ENCODE measurements at places on chromosomes 6 and 20. TPM values are rescaled to one million over a fixed set of nuclear protein-coding genes. Genes with fewer than 3 reads are reported as not detected.

Gene TMC2
- not detected for total RNA-seq

Gene CST2
- total RNA-seq, result not detected

- H3K4me3 ChIP-seq, result no peak overlapping the region
- H3K4me1 ChIP-seq, result peaks cover 30% of the 10 kb centered on the region
- peaks cover 59% of the 10 kb centered on the region for H3K36me3 ChIP-seq
- DNase-seq, result no peak
- no peak overlapping the region for H3K27ac ChIP-seq
- H3K27me3 ChIP-seq, result no peaks in the 10 kb centered on the region
These were observed 12.8 kb downstream of the STK4 start for GRCh38 chr20:44979090-44979621.

DNA sequence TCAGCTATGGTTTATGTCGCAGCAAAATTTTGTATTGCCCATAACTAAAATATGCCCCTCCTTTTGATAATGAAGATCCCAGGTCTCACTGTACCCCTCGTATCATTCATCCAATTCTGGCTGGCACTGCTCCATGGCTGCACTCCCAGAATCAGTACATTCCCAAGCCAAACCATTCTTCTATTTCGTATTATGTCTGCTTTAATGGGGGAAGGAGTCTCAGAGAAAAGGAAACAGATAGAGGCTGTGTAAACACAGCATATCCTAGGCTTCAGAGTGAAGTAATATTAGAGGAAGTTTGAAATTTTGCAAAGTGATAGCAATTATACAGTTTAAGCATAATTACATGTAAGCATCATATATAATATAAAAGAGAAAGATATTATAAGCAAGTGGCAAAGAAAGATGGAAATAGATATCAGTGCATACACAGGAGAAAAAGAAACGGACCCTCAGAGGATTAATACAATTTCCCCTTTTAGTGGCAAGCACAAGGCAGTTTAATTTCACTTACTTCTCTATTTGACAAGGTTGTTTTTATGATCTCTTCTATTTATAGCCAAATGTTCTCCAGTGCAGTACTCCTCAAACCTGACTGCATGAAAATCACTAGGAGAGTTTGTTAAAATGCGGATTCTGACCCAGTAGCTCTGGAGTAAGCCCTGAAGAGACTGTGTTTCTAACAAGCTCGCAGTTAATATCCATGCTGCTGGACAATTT is 56.5 kb upstream of the TENT5A start:
- peaks cover 15% of the 10 kb centered on the region for H3K4me1 ChIP-seq
- no peak overlapping the region for H3K27ac ChIP-seq
- H3K27me3 ChIP-seq, result no peaks in the 10 kb centered on the region
- no peaks in the 10 kb centered on the region for H3K36me3 ChIP-seq

DNA sequence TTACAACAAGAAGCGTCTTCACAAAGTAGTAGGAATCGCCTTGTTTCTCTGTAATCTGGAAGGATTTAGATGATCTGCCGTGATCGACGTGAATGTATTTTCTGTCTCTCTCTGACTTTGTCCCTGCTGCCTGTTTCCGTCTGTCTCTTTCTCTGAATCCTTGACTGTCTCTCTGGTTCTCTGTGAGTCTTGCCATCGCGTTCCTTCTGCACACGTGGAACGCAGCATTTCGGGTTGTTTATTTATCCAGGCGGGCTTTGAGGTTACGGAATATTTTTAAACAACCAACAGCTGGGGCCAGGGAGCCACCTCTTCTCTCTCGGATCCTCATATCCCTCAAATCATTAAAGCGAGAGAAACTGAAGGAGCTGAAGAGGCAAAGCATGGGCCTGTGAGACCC is 215.9 kb downstream of the ZDHHC14 start:
- DNase-seq, result no peak
- H3K4me3 ChIP-seq, result no peak overlapping the region
- no peaks in the 10 kb centered on the region for H3K27me3 ChIP-seq
- no peaks in the 10 kb centered on the region for H3K36me3 ChIP-seq

Gene SLC26A8
- not detected for total RNA-seq

DNA sequence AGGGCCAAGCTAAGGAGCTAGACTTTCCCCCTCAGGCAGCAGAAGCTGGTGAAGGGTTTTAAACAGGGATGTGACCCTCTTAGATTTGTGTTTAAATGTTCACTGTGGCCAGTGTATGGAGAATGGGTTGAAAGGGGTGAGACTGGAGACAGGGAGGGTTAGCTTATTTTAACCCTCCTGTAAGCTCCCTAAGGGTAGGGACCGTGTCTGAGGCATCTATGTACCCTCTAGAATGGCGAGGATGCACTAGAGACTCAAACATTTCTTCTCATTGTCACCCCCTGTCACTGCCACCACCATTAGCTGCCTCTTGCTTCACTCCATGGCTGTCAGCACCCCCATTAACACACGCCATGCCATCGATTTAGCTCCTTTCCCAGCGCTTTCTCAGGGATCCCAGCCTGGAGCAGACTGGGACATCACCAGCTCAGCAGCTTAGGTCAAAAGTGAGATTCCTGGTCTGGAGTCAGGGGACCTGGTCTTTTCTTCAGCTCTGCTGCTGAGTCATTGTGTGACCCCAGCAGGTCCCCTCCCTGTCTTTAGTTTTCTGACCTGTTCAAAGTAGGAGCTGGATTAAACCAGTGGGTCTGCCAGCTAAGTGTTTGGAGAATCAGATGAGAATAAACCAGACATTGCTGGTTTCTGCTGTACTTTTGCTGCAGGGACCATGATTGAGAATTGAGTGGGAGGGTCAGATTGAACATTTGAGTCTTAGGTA is 1.1 kb upstream of the SLC22A7 start:
- no peak for DNase-seq
- no peak overlapping the region for H3K27ac ChIP-seq
- H3K4me1 ChIP-seq, result peaks cover 6% of the 10 kb centered on the region
- no peak overlapping the region for H3K4me3 ChIP-seq

Gene HDGFL1
- total RNA-seq, result not detected

- no peak for DNase-seq
- no peaks in the 10 kb centered on the region for H3K27me3 ChIP-seq
- 0 out of 2 replicates have a peak, but pooled peaks cover 6% of the 10 kb centered on the region for H3K4me1 ChIP-seq
- H3K27ac ChIP-seq, result no peak overlapping the region
- no peak overlapping the region for H3K4me3 ChIP-seq
These were observed 4.7 kb upstream of the ECHDC1 start for GRCh38 chr6:127348028-127348661.

GRCh38 chr6:26045065-26045927 is 41.9 kb upstream of the HFE start:
- H3K4me3 ChIP-seq, result peak overlapping the region; percentile 88
- DNase-seq, result peak; percentile 98
- peak overlapping the region; percentile 97 for H3K27ac ChIP-seq
- H3K4me1 ChIP-seq, result peaks cover 48% of the 10 kb centered on the region

DNA sequence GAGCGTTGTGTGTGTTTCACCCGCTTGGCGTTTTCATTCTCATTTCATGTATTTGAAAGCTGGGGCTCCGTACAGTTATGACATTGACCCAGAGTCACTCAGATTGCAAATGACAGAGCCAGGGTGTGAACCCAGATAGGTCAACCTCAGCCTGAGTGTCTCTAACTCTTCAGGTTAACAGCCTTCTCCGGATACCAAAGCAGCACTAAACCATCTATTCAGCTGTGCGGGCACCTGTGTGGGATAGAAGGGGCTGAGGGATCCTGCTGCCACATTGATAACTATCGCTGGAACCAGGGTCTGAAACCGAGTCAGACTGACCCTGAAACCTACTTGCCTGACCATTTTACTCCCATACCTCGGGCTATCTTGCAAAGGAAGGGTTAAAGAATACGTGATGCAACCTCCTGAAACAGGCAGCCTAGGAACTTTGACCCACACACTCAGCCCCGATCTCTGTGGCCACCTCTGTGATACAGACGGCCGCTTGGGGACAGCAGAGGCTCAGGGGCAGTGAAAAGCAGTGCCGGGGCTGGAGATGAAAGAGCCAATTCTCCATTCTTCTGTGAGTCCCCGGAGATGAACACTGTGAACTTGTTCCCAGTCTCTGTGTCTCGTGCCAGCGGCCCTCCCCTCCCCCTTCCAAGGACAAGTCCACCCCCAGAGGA is 233.5 kb upstream of the QKI start:
- peaks cover 3% of the 10 kb centered on the region for H3K27me3 ChIP-seq
- no peak for DNase-seq
- H3K4me1 ChIP-seq, result peaks cover 13% of the 10 kb centered on the region
- H3K27ac ChIP-seq, result no peak overlapping the region

DNA sequence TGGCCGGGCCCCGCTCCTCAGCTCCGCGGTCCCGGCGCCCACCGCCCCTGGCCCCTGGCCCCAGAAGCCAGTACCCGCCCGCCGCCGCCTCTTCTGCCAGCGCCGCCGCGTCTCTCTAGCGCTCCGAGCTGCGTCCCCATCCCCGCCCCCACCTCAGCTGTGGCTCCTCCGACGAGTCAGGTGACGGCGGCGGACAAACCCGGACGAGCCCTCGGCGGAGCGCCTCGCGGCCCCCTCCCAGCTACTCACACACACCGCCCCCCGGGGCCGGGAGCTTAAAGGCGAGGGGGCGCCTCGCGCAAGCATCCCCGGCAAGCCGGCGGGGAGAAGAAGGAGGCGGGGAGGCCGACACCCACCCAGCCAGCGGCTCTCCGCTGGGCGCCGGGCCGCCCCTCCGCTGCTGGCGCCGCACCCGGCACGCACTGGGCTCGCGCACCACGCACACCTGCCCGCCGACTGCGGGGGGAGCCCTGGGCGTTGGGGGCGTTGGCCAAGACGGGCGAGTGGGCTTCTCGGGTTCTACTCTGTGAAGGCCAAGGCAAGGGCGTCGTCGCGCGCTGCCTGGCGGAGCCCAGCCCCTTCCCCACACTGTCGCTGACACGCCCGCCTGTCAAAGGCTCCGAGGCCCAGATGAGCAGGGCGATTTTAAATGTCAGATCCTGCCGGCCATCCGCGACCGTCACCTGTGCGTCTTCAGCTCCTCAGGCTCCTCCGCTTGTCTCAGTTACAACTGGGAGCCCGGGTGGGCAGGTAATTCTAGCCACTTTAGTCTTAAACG is at the start of gene SNAP91:
Gene SNAP91, minus strand, starts transcription at position 132 of the 778 bp plus-strand sequence. CDS start 1,174 bp downstream, outside the sequence.
- no peaks in the 10 kb centered on the region for H3K4me1 ChIP-seq
- H3K36me3 ChIP-seq, result peaks cover 13% of the 10 kb centered on the region
- DNase-seq, result no peak
- H3K4me3 ChIP-seq, result no peak within 1 kb of the TSS
- H3K27ac ChIP-seq, result no peak within 1 kb of the TSS

Gene HLA-E
- 122 TPM for total RNA-seq

- H3K27me3 ChIP-seq, result no peaks in the 10 kb centered on the region
- H3K36me3 ChIP-seq, result peaks cover 3% of the 10 kb centered on the region
- DNase-seq, result no peak
- peaks cover 5% of the 10 kb centered on the region for H3K4me1 ChIP-seq
These were observed 406.4 kb upstream of the PLCB4 start for GRCh38 chr20:8662433-8662954.

DNA sequence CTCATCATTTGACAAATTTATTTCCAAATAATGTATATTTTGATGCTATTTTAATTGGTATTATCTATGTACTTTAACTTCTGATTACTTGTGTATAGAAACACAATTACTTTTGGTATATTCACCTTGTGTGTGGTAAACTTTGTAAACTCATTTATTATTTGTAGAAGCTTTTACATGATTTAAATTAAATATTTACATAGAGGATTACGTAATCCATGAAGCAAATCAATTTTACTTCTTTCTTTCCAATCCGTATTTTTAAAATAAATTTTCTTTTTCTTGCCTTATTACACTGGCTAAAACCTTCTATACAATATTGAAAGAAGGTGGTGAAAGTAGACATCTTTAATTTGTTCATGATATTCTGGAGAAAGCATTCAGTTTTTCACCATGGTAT is 540.2 kb downstream of the MMUT start:
- no peak overlapping the region for H3K27ac ChIP-seq
- H3K4me3 ChIP-seq, result no peak overlapping the region
- H3K36me3 ChIP-seq, result no peaks in the 10 kb centered on the region
- no peaks in the 10 kb centered on the region for H3K27me3 ChIP-seq
- H3K4me1 ChIP-seq, result no peaks in the 10 kb centered on the region
- DNase-seq, result no peak

DNA sequence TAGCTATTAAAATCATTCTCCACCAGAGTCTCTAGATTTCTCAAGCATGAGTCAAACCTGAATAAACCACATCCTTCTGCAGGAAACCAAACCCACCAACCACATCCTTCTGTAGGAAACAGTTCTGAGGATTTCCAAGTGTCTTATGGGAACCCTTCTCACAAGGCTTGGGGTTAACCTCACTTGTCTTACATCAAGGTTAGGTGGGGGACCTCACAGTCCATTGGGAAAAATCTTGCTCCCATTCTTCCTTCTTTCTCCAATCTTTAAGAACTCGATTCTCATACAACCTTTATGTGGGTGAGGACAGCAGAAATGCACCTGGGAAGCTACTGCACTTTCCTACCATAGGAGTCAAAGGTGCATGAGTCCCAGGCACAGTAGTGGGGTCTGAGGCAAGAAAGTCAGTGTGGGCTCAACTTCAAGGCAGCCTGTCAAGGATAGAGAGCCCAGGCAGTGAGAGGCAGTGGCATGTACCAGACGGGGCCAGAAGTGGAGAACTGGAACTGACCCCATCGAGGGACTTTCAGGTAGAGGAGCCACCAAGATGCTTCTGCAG is 114.5 kb downstream of the SLC22A3 start:
- peaks cover 30% of the 10 kb centered on the region for H3K4me1 ChIP-seq
- no peaks in the 10 kb centered on the region for H3K27me3 ChIP-seq
- peak overlapping the region; percentile 79 for H3K27ac ChIP-seq
- H3K36me3 ChIP-seq, result no peaks in the 10 kb centered on the region
- H3K4me3 ChIP-seq, result 0 out of 2 replicates have a peak overlapping the region, but pooled peaks have one; percentile 20
- peak; percentile 77 for DNase-seq

Gene CST4
- not detected for total RNA-seq

DNA sequence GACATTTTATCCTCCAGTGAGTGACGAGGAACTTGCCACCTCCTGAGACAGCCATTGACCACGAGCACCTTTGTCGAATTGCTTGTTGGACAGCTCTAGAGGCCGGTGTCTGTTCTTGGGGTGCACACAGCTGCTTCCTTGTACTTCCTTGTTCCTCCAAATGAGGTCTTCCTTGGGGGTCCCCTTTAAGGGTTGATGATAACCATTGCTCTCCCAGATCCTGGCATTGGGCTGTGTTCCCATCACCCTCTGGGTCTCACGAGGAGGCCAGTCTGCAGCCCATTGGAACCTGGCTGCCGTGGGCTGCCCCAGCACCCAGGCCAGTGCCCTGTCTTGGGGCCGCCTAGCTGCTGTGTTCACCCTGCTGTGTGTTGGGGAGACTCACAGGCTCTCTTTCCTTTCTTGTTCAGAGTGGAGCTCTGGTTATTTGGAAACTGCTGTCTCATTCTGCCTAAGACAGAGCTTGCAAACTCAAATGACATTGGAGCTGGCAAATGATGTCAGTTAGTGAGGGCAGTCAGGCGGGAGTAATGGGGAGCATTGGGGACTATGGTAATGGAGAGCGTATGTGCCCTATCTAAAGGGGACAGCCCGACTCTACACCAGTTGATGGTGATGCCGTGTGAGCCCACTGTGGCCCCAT is 25.7 kb downstream of the PPP1R16B start:
- no peaks in the 10 kb centered on the region for H3K4me1 ChIP-seq
- H3K36me3 ChIP-seq, result no peaks in the 10 kb centered on the region
- no peak overlapping the region for H3K27ac ChIP-seq
- no peak for DNase-seq

GRCh38 chr6:44278774-44279697 is 8.8 kb downstream of the TMEM151B start:
- no peak overlapping the region for H3K27ac ChIP-seq
- no peaks in the 10 kb centered on the region for H3K36me3 ChIP-seq
- no peak for DNase-seq
